ENCODE measurements at places on chromosomes 5 and 9.

- DNase-seq = no peak
These were observed 27.0 kb downstream of the IARS1 start for GRCh38 chr9:92266486-92266885.

- DNase-seq = no peak
These were observed 99.5 kb upstream of the FTMT start for GRCh38 chr5:121752149-121752548.

GRCh38 chr9:84744195-84744594, 74.7 kb downstream of the NTRK2 start:
- no peak for DNase-seq

DNA sequence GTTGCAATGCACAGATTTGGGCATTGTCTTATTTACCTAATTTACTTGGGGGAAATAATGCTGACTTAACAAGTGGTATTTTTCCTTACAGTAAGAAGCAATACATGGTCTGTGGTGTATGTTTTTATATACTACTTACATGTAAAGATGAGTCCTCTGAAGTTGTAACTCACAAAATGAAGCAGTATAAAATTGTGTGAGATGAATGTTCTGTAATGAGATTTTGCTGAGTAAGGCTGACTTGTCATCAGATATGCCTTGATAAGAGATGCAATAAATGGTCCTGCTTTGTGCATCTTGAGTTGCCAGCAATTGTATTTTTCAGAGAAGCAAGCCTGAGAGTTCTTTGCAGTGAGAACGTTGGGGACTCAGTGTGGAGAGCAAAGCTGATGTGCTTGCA, 92.2 kb upstream of the GNAQ start:
- no peak for DNase-seq

DNA sequence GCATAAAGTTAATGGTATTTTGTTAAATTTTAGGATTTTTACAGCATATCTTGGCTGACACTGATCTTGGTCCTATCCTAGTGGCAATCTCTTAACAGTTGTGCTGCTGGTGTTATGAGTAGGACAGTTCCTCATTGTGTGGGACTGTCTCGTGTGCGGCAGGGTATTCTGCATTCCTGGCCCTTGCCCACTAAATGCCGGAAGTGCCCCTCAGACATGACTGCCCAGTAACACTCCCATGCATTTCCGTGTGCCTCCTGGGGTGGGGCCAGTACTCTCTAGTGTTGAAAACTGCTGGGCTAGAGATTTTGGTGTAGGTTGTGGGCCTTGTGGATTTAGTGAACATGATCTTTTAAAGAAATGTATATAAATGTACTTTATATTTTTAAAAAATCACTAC, 227.1 kb upstream of the DMRT1 start:
- DNase-seq = no peak

GRCh38 chr5:121264605-121265004, 587.1 kb upstream of the FTMT start:
- no peak for DNase-seq

DNA sequence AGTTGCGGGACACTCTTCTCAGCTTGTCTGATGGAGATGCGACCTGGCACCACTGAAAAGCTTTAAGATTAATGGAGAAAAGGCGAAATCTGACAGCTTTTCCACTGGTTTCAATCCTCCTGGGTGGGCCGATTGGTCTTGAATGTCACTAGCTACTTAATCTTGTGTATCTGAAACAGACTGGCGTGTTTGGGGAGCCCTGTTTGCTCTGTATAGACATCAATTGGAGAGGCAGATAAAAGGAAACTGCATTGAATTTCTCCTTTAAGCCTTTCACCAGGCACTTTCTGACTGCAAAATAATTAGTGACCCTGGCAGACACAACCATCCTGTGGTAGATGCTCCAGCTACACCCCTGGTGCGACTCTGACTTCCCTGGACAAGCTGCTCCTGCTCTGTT, 224.2 kb downstream of the NDUFS4 start:
- DNase-seq = no peak

DNA sequence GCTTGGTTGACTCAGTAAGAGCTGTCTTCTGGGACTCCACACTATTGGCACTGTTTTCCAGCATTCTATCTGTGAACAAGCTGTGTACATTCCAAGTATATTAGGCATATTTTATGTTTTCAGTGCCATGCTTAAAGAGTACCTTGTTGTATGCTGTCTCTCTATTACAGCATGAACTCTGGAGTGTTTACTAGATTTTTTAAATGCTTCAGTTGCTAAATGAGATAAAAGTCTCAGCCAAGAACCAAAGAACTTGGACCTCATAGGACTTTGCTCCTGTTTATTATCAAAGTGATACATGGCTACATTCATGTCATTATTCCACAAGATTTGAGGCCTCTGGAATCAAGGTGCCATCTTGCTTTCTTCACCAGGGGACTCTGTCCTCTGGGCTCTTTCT, 167.2 kb downstream of the C9orf152 start:
- no peak for DNase-seq
